ENCODE measurements at places on chromosomes 3 and 15.
A peak's percentile ranks its signal among the peaks of the same experiment; 100 is the strongest.

DNA sequence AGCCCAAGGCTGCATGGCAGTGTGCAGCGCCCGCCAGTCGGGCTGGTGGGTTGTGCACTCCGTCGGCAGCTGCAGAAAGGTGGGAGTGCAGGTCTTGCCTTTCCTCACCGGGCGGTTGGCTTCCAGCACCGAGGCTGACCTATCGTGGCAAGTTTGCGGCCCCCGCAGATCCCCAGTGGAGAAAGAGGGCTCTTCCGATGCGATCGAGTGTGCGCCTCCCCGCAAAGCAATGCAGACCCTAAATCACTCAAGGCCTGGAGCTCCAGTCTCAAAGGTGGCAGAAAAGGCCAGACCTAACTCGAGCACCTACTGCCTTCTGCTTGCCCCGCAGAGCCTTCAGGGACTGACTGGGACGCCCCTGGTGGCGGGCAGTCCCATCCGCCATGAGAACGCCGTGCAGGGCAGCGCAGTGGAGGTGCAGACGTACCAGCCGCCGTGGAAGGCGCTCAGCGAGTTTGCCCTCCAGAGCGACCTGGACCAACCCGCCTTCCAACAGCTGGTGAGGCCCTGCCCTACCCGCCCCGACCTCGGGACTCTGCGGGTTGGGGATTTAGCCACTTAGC lies 4.3 kb downstream of the ISL2 start:
- peak; percentile 73 for DNase-seq

DNA sequence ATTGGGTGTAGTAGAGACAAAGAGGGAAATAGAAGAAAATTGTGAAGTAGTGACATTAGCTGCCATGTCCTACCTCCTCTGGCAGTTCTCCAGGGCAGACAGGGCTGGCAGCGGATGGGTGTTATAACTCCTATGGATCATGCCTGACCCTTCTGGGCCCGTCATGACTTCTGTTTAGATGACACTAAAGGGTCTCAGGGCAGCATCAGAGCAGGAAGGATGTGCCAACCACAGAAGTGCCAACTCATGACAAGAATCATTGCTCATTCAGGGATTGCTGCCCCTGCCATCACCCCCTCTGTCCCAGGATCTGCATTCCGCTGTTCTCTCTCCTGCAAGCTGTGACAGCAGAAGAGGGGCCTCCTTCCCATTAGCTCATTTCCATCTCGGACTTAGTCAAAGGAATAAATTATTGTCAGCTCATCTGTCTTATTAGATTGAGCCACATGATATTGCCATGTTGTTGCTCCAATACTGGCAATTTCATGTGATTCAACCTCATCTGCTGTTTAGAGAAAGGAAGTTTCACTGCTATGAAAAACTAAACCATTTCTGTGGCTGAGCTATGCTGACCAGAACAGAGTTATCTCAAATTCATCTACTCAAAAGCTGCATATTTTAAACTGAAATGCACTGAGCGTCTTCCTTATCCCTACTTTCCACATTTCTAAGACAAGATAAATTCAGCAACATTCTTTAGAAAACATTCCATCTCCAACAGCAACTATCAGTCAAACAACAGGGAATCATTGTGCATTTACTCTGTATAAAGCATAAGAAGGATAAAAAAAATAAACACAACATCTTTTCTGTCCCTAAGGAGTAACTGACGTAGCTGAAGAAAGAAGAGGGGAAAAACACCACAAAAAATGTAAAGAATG lies 271.6 kb downstream of the FHIT start:
- peak; percentile 2 for DNase-seq

DNA sequence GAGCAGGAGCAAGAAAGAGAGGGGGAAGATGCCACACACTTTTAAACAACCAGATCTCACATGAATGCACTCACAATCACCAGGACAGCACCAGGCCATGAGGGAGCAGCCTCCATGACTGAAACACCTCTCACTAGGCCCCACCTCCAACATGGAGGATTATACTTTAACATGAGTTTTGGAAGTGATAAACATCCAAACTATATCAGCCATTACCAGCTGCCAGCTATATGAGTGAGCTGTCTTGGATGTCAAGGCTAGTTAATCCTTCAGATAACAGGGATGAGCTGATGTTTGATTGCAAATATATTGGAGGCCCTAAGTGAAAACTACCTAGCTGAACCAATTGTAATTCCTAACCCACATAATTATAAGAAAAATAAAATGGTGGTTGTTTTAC lies 108.4 kb upstream of the DCBLD2 start:
- no peak for DNase-seq

- DNase-seq, result peak; percentile 9
Observed at GRCh38 chr3:161559177-161559998, 62.8 kb downstream of the OTOL1 start.

- no peak for DNase-seq
Observed at GRCh38 chr3:153574445-153574844, 412.4 kb downstream of the RAP2B start.

GRCh38 chr3:23219552-23219951 lies 16.4 kb downstream of the UBE2E2 start:
- no peak for DNase-seq

DNA sequence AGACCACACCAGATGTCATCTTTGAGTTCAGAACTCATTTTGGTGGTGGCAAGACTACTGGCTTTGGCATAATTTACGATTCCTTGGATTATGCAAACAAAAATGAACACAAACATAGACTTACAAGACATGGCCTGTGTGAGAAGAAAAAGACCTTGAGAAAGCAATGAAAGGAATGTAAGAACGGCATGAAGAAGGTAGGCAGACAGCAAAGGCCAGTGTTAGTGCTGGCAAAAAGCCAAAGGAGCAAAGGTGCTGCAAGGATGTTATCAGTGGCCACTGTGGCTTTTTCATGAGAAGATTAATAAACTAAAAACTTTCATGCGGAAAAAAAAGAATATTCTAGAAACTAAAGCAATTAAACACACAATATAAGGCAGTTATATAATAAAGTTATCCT lies 21.9 kb downstream of the AAGAB start:
- no peak for DNase-seq

GRCh38 chr3:98359993-98360675 lies 6.5 kb downstream of the OR5K4 start:
- DNase-seq, result peak; percentile 6

DNA sequence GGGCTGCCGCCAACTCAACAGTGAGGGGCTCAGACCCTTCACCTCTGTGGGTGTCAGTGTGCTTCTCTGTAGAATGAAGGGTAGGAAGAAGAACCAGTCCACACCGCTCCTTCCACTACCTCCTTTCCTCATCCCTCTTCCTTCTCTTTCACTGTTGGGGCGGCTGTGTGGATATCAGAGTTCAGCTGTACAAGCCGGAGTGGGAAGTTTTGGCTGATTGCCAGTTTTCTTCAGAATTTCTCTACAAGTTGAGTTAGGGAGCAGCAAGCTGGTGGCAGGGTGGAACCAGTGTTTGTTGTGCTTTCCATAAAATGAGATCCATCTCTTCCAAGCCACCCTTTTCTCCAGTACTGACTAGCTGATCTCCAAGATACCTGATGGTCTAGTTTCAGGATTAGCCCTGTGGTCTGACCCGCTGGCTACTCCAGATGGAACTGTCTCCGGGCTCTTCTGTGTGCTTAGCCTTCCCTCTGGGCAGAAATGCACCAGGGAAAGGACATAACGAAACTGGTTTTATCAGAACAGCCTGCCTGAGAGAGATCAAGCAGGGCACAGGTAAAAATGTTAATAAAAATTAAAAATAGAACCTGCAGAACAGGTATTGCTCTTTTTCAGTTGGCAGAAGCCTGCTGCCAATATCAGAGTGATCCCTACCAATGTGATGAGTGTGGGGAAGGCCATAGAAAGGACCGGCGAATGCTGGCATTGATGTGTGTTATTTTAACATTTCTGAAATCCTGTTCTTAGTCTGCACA lies 169.9 kb upstream of the TSC22D2 start:
- DNase-seq, result no peak

DNA sequence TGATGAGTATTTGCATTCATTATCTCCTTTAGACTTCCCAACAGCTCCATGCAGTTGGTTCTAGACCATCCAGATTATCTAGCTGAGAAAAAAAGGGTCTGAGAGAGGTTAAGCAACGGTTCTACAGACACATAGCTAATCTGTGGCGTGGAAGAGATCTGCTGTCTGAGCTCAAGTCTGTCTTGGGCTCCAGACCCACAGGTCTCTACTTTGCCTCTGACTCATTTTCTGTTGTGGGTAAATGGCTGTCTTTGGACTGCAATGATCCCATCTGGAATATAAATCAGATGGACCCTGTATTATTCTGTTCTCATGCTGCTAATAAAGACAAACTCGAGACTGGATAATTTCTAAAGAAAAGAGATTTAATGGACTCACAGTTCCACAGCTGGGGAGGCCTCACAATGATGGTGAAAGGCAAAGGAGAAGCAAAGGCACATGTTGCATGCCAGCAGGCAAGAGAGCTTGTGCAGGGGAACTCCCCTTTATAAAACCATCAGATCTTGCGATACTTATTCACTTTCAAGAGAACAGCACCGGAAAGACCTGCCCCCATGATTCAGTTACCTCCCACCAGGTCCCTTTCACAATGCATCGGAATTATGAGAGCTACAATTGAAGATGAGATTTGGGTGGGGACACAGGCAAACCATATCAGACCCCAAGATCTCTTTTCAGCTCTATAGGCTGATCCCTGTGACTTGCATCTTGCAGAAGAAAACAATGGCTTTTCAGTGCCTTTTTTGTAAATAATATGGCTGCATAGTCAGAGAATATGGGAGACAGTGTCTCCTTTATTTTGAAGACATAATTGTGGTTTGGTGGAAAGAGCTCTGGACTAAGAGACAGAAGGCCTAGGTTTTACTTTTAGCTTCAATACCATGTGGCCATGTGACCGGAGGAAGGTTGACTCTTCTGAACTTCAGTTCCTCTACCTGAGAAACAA lies 24.7 kb downstream of the CEMIP start:
- peak; percentile 68 for DNase-seq

- DNase-seq, result no peak
Observed at GRCh38 chr3:78268087-78268486, 1228.2 kb downstream of the ROBO2 start.

- no peak for DNase-seq
Observed at GRCh38 chr3:11919390-11919789, 72.7 kb upstream of the TAMM41 start.

- DNase-seq, result no peak
Observed at GRCh38 chr3:37481982-37482381, 307.6 kb upstream of the LRRFIP2 start.

- DNase-seq, result no peak
Observed at GRCh38 chr3:186823386-186823785, 17.1 kb upstream of the RFC4 start.

GRCh38 chr3:143751643-143752178 lies 96.6 kb downstream of the SLC9A9 start:
- peak; percentile 30 for DNase-seq

- DNase-seq, result peak; percentile 47
Observed at GRCh38 chr3:110814170-110815007, 257.2 kb upstream of the NECTIN3 start.

- DNase-seq, result no peak
Observed at GRCh38 chr15:67174446-67174845, 80.0 kb downstream of the AAGAB start.

DNA sequence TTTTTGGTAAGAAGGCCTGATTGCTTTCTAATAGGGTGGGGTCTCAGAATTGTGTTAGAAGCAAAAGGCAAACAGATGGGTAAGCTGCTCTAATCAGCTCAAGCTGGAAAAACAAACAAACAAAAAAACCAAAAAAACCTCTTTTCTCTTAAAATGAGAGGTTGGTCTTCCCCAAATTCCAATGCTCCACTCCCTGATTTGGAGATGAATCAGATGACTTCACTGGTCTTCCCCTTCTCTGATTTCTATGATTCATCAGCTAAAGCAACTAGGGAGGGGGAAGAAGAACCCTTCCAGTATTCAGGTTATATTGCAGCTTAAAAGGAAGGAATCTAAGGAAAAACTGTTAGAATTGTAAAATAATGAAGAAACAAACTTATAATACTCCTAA lies 9.6 kb upstream of the ANXA2 start:
- DNase-seq, result no peak

Data from activated CD4-positive, alpha-beta T cell treated with anti-CD3 and anti-CD28 coated beads for 48 hours (primary cell).